ENCODE measurements at places on chromosomes 7 and 10. TPM values are rescaled to one million over a fixed set of nuclear protein-coding genes. Genes with fewer than 3 reads are reported as not detected.

The SPAM1 gene
- total RNA-seq: not detected

The ADAM8 gene
- 143 TPM for total RNA-seq

The CYP3A5 gene
- not detected for total RNA-seq

The GALNT17 gene
- total RNA-seq: not detected

The COX19 gene
- 15.3 TPM for total RNA-seq

The SEMA3D gene
- 0.64 TPM for total RNA-seq

The PNLIPRP1 gene
- total RNA-seq: not detected

The SFTPA1 gene
- not detected for total RNA-seq

The AKR1B15 gene
- not detected for total RNA-seq
